ENCODE measurements at places on chromosomes 1 and 21.

DNA sequence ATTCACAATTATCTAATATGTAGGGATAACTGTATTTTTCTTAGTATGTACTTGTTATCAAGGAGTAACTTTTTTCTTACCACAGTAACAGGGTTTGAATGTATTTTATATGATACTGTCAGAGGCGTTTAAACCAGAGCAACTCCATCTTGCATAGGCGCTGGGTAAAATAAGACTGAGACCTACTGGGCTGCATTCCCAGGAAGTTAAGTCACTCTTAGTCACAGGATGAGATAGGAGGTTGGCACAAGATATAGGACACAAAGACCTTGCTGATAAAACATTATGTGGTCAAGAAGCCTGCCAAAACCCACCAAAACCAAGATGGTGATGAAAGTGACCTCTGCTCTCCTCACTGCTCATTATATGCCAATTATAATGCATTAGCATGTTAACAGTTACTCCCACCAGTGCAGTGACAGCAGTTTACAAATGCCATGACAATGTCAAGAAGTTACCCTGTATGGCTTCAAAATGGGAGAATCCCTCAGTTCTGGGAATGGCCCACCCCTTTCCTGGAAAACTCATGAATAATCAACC lies 64.8 kb downstream of the RPE65 start:
- no peak for DNase-seq

- no peak for DNase-seq
Measured at GRCh38 chr21:14686466-14687267, 140.6 kb upstream of the SAMSN1 start.

GRCh38 chr1:213986020-213986924 lies 1.5 kb upstream of the PROX1 start:
- DNase-seq: no peak

DNA sequence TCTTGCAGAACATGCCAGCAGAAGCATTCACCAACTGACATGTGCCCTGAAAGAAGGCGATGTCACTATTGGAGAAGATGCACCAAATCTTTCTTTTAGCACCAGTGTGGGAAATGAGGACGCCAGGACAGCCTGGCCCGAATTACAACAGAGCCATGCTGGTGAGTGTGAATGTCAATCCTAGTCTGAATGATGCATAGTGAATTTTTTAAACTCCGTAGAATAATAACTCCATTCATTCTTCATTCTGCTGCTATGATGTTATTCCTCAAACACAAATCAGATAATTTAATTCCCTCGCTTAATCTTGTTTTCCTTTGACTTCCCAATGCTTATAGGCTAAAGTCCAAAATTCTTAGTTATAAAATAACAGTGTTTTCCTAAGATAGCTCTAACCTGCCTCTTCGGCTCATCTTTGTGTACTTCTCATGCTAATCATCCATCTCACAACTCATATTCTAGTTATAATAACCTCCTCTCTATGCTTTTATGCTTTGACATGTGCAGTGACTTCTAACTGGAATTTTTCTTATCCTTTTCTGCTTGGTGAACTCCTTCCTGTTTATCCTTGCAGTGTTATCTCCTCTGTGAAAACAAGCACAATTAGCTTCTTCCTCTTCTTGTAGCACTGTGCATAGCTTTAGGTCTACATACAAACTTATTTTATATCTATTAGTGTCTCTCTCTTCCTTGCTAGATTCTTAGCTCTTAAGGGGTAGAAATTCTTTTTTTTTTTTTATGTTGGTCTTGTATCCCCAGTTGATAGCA lies 14.4 kb downstream of the SDCCAG8 start:
- no peak for DNase-seq

- no peak for DNase-seq
Measured at GRCh38 chr1:236808005-236808404, 12.9 kb downstream of the MTR start.

DNA sequence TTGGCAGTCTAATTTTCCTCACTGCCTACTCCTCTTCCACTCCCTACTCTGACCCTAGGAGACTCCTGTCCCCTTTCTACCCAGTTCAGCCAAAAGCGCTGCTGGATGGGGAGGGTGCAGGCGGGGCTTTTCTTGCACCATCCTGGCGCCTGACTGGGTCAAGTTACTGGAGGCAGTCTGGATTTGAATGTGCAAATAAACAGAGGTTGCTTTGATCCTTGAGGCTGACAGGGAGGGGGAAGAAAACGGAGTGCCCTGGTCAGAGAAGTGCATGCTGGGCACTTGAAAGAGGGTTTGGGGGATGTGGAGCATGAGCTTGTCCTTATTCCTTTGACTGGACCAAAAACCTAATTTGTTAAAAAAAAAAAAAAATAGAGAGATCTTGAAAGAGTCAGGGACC lies 76.8 kb upstream of the SOX13 start:
- DNase-seq: no peak

All from H54 (cell line).